ENCODE measurements at places on chromosomes 5 and 9.
A peak's percentile ranks its signal among the peaks of the same experiment; 100 is the strongest.

- DNase-seq = no peak
Measured at GRCh38 chr5:1104327-1105006, 7.4 kb downstream of the SLC12A7 start.

- no peak for DNase-seq
Measured at GRCh38 chr5:133942614-133943474, 25.6 kb downstream of the C5orf15 start.

GRCh38 chr9:98809311-98810101 lies 2.0 kb downstream of the GALNT12 start:
- no peak for DNase-seq

DNA sequence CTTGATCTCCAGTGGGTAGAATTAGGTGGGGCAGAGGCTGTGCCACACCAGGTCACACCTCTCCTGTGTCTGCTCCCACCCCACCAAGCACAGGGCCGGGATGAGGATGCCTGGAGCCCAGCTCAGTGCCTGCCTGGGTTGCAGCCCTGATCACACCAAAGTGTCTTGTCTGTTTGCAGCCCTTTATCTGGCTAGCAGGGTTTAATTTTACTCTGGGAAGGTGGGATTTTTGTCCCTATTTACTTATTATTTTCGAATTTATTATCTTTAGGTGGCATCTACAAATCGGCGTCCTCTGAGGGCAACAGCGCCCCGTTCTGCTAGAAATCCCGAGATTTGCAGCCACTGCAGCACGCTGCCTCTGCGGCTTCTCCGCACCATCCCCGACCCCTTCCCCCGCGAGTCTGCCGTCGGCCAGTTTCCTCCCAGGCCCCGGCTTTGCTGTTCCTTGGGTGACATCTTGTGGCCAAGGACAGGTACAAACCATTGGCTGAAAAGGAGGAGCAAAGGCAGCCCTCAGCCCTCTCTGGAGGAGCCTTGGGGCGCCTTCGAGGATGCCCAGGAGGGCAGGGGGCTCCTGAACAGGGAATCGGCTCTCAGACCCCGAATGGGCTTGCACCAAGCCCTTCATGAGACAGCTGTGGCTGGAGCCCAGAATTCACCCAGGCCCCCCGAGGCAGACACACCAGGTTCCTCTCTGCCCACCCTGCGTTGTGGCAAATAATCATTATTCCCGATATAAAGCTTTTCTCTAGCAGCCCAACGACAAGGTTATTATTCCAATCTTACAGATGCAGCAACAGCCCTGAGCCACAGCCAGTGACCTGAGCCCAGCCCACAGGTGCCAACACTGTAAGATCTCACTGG lies 113.0 kb downstream of the GAPVD1 start:
- peak; percentile 80 for DNase-seq

- DNase-seq = no peak
Measured at GRCh38 chr5:11027660-11028059, 266.6 kb upstream of the DAP start.
